ENCODE measurements at places on chromosomes 6 and 20.

DNA sequence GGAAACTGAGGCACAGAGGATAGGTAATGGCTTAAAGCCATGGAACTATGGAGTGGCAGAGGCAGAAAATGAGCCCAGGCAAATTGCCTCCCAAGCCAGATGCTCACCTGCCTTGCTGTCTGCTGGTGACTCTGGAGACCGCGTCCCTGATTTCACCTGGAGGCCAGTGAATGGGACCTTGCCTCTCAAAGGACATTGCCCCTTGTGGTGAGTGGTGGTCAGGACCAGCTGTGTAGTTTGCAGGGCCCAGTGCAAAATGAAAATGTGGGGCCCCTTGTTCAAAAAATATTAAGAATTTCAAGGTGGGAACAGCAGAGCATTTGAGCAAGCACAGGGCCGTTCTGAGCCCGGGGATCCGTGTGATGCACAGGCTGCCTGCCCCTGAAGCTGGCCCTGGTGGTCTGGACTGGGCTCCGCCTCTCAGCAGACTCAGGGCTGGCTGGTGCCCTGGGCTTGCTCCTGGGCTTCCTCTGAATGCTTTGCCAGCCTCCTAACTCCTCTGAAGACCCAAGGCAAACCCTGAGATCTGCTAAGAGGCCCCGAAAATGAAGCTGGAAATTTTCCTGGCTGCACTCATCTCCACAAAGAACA is 19.8 kb upstream of the KCNG1 start:
- no peak for DNase-seq

GRCh38 chr6:15143086-15143485 is 102.8 kb upstream of the JARID2 start:
- DNase-seq, result no peak

DNA sequence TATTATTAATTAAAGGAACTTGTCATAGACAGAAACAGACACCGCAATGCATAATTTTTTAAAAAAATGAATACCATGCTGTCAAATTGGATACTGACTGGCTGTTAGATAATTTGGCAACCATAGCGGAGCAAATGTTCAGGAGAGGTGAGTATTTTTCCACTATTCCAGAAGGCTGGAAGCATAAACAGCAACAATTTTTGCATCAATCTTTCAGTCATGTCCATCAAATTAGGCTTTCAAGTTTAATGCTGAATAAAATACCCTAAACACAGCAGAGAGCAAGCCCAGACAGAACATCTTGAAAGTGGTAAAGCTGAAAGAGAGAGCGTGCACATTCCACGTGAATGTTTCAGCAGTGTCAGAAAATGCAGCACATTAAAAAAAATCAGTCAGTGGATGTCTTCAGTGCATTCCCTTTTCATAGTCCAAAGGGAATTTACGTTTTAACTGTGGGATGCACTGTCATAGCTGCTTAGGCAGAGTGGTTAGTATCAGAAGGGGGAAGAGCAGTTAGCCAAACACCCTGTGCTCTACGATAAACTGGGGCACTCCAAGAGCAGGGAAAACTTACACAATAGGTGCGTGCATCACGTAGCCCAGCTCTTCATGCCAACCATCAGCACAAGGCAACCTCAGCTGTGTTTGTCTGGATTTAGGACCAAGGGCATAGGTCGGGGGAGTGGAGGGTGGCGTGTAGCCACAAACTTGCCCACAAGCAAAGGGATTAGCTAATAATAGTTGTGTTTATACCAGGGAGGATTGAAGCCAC is 116.2 kb upstream of the STMND1 start:
- DNase-seq, result peak; percentile 69

- DNase-seq, result no peak
Measured at GRCh38 chr6:164072240-164072666, 657.7 kb downstream of the QKI start.

DNA sequence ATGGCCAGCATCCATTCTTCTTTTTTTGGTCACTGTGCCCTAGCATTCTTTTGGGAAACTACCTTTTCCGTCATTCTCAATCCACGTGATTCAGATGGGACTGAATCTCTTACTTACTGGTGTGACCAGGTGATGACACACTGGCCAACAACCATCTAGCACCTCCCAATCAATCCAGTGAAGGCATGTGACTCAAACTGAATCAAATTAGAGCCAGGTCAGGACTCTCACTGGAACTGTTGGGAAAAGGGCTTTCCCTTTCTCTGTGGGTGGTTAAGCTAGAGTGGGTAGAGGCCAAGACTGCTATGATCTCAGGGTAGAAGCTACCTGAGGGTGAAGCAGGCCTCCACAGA is 36.2 kb upstream of the ZMYND8 start:
- no peak for DNase-seq

- no peak for DNase-seq
Measured at GRCh38 chr20:39019805-39020325, 57.7 kb downstream of the DHX35 start.

DNA sequence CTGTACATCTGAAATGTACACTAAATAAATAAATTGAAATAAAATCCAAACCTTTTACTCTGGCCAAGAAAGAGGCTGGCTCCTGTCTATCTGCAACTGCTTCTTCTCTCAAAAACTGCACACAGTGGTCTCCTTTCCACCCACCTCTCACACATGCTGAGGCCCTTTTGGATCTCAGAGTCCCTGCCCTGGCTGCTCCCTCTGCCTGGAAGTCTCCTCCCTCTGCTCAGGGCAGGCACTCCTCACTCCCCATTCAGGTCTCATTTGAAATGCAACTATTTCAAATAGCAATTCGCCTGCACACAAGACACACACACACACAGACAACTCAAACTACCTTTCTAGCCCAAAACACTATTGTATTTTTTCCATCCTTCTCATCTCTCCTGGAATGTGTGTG is 348.8 kb downstream of the PKHD1 start:
- no peak for DNase-seq

GRCh38 chr6:21395121-21395520 is 198.4 kb upstream of the SOX4 start:
- peak; percentile 22 for DNase-seq

GRCh38 chr20:41480054-41480770 is 113.6 kb upstream of the EMILIN3 start:
- DNase-seq, result no peak

- DNase-seq, result no peak
Measured at GRCh38 chr20:38499366-38499765, 26.7 kb downstream of the RALGAPB start.

DNA sequence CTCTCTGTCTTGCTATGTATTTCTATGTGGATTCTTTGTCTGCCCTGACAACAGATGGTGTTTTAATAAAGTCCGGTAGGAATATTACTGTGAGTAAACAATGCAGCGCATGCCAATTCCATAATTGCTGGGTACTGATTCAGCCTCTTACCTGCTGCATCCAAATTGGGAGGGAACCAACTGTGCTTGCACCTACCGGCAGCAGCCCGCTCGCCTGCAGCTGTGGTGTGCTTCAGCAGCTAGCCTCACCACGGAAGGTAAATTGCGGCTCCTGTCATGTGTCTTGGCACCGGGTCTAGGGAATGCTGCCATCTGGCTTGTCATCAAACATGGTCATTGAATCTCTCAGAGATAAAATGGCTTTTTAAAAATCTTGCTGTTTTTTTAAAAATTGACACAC is 704.8 kb upstream of the SLC35B3 start:
- DNase-seq, result peak; percentile 13

DNA sequence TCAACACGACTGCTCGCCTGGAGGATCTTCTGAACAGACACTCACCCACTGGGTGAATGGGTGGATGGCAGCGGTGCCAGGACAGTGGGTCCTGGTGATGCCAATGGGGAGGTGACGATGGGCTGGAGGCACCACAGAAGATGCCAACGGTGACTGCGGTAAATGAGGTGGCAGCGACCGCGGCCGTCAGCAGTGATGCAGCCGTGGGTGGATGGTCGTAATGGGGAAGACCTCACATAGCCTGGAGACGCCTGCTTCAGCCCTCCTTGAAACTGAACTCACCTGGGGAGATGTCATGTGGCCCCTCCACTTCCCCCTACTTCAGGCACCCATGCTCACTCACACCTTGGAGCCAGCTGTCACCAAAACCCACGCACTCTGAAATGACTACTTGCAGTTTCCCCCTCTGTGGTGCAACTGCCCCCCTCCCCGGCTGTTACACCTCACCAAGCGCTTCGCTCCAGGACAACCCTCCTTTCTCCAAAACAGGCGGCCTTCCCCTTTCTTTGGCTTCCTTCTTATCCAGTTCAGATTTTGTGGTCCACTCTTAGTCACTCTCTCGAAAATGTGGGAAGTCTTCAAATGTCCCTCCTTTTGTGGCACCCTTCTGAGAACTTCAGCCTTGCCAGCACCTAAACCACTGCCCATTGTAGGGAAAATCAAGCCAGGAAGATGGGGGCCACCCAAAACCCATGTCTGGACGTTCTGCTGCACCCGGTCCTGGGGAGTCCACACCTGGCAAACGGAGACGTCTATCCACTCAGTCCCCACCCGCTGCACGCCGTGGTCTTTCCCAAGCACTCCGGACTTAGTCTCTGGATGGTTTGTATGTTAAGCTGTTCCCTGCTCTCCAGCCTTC is 10.4 kb upstream of the ABHD16B start:
- no peak for DNase-seq

GRCh38 chr6:147299035-147299434 is 94.8 kb downstream of the STXBP5 start:
- DNase-seq, result no peak

DNA sequence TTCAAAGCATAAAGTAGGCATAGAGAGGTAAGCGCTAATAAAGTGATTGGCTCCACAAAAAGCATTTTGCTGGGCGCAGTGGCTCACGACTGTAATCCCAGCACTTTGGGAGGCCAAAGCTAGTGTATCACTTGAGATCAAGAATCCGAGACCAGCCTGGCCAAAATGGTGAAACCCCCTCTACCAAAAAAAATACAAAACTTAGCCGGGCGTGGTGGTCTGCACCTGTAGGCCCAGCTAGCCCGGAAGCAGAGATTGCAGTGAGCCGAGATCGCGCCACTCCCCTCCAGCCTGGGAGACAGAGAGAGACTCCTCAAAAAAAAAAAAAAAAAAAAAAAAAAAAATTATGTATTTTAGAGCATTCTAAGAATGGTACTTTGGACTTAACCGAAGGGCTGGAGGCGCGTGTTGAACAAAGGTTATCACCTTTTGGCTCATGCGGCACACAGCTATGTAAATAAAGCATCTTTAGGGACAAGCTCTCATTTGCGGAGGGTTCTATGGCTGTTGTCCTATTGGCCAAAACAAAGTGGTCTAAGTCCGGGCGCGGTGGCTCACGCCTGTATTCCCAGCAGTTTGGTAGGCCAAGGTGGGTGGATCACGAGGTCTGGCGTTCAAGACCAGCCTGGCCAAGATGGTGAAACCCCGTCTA is 17.4 kb downstream of the HFE start:
- no peak for DNase-seq

DNA sequence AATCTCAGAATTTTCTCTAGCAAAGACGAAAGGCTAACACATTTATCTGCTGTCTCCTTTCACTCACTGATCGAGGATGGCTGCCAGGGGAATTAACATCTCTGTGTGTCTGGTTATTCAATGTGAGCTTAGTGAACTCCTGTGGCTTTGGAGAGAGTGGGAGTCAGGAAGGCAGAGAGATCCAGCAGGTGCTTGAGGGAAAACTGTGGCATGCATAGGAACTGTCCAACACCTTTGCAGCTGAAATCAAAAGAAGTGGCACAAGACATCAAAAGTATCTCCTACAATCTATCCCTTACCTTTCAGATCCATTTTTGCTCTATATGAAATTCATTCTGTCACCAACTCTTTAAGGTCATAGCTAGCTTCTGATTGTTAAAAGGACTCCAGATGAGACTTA is 11.8 kb upstream of the FAM184A start:
- no peak for DNase-seq

- no peak for DNase-seq
Measured at GRCh38 chr20:58008413-58008812, 220.0 kb downstream of the ANKRD60 start.

DNA sequence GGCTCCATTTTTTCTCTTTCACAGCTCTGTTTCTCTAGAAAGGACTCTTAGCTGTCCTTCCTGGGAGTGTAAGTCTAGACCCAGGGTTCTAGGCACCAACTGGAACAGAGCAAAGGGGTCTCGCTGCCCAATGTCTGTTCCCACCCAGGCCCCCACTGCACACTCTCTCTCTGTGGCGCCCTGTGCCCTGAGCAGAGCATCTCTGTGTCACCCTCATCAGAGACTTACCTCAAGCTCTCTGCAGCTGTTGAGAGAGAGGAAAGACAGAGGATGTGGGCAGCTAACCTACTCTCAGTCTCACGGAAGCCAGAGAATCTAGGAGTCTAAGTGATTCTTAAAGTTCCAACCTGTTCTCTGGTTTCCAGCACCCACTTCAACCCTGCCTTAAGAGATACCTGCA is 9.5 kb downstream of the NCR2 start:
- DNase-seq, result no peak

DNA sequence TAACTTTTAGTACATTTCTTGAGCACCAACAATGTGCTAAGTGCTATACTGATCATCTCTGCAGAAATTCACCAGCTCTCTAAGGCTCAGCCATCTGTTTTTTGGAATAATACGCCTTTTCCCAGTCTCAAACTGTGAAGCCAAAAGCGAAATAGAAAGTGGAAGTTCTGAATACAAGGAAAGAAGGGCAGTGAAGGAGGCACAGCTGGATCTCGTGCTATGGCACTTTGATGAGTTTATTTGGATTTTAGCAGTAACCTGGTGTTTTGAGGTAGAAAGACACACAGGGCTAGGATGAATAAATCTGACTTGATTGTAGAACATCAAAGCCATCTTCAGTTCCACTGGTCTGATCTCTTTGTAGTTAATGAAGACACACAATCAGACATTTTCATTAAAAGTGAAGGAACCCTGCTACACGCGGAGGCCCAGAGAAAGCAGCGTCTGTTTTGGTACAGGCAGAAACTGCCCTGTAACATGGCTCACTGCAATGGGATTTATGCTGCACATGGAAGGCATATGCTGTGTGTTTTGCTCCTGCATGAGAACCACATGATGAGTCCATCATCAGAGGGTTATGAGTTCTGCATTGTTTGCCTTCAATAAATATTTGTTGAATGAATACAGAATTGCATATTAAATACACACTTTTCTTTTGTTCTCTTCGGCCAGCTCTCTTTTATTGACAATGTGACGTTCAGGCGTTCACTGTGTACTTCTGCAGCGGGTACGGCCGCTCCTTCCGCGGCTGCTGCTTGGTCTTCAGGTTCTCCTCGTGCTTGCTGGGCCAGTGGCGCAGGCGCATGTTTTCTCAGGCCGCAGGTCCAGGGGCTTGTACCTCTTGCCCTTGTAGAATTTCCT is 100.9 kb downstream of the PREP start:
- peak; percentile 31 for DNase-seq

DNA sequence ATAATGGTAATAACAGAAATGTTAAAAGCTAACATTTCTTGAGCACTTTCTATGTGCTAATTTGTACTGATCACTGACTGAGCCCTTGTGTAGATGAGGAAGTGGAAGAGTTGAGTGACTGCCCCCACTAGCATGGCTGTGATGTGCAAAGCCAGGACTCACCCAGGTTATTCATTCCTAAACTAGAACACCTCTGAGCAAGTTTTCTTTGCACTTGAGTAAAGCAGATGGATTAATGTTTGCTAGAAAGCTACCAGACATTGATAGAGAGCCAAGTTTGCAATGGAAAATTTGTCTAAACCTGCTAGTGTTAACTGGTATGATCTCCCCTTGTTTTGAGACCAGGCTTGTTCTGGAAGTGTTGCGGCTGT is 467.4 kb upstream of the PLCB4 start:
- no peak for DNase-seq

GRCh38 chr6:78089531-78089930 is 436.7 kb downstream of the MEI4 start:
- DNase-seq, result no peak

GRCh38 chr6:49550492-49551077 is at the start of gene C6orf141:
Gene C6orf141 (plus strand): TSS chr6:49550668. CDS start chr6:49550793, 125 bp downstream.
- no peak for DNase-seq

- no peak for DNase-seq
Measured at GRCh38 chr6:43746613-43747102, 23.4 kb upstream of the VEGFA start.

- DNase-seq, result no peak
Measured at GRCh38 chr6:75932067-75932466, 140.4 kb downstream of the IMPG1 start.

Measured in muscle of back (tissue), 13 donors.